ENCODE measurements at places on chromosomes 5 and 9.

- no peak for DNase-seq
Observed at GRCh38 chr5:39717176-39717897, 292.6 kb upstream of the DAB2 start.

- no peak for DNase-seq
Observed at GRCh38 chr5:4229414-4230292, 634.0 kb downstream of the IRX1 start.

DNA sequence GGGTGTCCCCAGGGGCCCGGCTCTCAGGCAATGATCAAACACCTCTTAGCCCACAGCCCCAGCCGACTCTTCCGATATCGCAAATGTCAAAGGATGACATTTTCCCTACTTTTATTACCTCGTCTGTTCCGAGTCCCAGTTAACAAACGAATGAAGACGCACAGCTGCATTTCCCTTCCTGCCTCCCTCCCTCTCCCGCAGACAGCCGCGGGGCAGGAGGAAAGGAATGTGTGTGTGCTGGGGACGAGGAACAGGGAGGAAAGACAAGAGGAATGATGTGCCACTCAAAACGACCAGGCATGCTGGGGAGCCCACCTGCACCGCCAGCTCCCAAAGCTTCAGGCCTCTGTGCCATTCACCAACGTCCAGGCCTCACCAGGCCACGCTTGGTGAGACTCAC is 125.9 kb upstream of the SARDH start:
- no peak for DNase-seq

DNA sequence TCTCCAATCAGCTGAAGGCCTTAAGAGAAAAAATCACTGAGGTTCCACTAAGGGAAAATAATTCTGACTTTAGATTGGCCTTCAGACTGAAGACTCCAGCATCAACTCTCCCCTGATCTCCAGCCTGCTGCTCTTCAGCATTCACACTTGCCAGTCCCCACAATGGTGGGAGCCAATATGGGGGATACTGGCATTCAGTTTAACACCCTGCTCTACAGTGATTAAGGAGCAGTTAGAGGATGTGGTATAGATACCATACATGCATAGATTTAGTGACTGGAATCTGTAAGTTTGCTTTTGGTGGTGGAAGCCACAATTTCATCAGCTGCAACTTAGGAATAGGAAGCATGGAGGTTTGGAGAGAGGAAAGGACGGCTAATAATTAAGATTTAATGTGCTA is 2017.7 kb upstream of the CDH6 start:
- no peak for DNase-seq

DNA sequence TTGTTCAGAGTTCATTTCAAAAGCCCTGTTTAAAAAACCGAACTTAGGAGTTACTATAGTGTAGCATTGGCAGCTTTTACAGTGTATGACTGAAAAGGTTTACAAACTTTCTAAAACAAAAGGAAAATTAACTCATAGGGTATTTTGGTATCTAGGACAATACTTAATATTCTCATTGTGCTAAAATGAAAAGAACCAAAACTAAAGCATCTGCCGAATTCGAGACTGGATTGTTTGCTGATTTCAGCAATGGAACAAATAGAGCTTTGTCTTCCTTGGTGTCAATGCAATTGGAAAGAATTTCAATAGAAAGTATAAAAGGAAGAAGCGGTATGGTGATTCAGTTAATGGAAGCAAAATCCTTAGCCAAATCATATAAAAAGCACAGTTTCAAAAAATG is 254.1 kb downstream of the SLF1 start:
- DNase-seq = no peak

DNA sequence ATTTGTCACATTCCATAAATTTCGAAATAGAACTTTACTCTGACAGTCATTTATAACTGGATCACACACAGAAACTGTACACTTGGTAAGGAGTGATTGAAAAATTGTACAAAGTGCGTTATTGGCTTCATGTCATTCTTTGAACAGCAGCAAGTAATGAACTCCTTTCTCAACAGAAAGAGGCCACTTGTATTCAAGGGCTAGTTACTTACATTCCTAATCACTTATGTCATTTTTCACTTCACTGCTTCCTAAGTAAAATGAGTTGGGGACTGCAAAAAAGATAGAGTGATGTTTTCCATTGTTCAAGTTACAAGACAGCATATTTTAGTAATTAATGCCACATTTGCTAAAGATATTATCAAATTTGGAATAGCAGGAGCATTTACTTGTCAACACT is 893.2 kb downstream of the DTWD2 start:
- DNase-seq = no peak

DNA sequence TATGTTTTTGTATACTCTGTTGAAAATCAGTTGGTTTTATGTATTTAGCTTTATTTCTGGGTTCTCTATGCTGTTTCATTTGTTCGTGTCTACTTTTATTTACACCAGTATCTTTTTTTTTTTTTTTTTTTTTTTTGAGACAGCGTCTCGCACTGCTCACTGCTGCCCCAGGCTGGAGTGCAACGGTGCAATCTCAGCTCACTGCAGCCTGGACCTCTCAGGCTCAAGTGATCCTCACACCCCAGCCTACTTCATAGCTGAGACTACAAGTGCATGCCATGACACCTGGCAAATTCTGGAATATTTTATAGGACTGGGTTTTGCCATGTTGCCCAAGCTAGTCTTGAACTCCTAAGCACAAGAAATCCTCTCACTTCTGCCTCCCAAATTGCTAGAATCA is 869.4 kb upstream of the CDH6 start:
- no peak for DNase-seq

GRCh38 chr9:89382026-89382986 is 64.0 kb downstream of the SECISBP2 start:
- DNase-seq = no peak

DNA sequence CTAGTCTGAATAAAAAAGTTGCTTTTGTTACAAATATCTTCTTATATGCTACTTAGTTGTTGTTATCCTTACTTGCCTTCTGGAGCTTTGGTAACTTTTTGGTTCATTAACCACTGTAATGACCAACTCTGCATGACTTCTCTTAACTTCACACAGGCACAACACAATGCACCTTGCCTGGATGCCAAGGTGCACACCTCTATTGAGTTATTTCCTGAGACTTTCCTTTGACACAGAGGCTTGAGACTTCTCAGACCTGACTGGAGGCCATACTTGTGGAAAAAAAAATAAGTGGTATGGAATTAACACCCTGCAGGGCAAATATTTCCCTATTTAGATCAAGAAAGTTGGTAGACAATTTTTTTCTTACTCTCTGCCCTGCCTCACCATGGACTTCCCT is 1925.6 kb downstream of the EFNA5 start:
- DNase-seq = no peak

DNA sequence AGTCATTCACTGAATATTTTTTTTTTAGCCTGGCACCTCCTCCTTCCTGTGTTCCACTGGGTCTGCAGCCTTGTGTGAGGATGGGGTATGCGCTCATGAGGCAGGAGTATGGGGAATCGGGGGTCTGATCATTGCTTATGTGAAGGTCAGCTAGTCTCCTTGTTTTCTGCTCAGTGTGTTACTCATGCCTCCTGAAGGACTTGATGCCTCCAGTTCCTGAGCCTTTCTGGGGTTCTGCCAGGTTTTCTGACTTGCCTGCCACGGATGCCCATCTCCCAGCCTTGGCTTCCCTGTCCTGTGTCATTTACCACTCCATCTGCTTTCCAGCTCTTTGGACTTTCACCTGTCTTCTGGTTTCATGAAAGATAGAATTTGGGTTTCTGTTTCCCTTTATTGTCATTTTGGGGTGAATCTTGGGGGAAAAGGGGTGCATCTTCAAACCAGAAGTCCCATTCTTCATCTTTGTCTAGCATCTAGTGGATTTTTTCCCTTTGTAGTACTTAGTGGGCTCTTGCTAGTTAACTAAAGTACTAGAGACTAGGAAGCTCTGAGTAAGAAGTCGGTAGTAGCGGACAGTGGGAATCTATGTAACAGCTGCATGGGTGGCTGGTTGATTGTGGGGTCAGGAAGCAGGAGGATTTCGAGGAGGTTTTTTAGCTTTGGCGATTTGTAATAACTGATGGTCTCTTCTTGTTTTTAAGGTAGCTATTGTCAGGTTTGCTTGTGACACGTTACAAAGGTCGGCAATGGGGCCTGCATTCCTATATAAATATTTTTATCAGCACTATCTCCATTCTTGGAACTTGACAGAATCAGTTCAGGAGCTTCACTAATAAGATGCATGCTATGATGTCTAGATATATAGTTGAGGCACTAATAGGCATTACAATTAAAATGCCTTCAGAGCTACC is 8.2 kb downstream of the OTULIN start:
- DNase-seq = no peak

DNA sequence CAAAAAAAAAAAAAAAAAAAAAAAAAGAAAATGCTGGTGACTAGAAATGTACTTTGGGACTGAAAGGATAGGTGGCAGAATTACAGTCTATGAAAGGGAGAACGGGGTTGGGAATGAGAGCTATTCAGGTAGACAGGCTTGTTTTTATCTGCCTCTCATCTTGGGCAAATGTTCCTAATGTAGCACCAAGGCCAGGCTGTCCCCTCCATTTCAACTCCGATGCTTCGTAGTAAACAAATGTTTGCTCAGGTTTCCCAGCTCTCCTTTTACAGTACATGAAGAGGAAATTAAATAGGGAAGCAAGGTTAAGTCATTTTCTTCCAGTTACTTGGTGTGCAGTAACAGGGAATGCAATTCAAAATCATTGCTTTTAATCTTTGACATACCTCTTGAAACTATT is 4.4 kb upstream of the BASP1 start:
- DNase-seq = no peak

DNA sequence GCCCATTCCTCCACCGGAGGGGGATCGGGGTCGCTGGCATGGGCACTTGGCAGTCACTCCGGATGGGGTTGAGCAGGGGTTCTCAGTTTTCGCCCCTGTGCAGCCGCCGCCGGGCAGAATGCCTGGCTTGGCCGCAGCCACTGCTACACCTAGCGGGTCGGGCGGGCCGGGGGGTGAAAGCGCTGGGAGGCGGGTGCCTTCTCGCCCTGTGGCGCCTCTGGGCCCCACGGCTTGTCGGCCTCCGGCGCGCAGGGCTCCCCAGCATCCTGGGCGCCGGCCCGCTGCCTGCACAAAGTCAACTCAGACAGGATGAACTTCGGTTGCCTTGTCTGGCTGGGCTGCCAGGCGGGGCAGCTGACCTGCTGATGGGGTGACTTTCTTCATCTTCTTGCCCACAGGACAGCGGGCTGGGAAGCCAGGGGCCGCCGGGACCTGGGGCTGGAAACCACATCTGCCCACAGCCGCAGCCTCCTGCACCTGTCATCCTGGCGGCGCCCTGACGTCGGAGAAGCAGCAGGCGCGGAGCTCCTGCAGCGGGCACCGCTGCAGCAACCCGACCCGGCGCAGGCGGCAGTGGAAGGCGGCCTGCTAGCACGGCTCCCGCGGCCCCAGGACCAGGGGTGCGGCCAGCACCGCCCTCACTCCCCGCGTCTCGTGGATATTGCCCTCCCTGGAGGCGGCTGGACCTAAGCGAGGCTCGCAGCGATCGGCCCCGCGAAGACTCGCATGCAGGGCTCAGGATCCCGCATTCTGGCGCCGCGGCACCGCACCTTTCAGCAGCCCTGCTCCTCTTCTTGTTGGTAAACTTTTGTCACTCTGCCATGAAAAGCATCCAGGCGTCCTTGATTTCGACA is 1.3 kb upstream of the ANKRD18A start:
- DNase-seq = peak; percentile 67

DNA sequence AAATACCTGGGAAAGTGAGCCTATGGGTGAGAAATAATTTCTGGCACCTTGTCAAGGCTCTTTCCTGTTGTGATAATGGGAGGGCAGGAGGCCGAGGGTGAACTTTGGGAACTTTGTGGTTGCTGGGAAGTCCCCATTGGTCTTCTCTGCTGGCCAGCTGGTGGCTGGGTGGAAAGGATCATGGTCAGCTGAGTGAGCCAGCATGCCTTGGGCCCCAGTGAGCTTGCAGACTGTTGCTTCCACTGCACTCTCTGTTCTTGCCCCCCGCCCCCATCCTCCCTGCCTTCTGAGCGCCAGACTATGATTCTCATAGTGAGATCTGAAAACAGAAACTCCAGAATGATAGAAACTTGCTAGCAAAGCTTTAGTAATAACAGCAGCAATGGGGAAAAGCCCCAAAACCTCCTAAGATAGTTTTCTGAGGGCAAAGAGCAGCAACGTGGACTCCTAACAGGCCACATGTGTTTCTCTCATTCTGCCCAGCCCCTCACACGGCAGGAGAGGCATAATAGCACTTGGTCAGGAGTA is 139.2 kb upstream of the SMARCA2 start:
- DNase-seq = peak; percentile 61

- no peak for DNase-seq
Observed at GRCh38 chr5:135069895-135070657, 36.0 kb upstream of the PITX1 start.

DNA sequence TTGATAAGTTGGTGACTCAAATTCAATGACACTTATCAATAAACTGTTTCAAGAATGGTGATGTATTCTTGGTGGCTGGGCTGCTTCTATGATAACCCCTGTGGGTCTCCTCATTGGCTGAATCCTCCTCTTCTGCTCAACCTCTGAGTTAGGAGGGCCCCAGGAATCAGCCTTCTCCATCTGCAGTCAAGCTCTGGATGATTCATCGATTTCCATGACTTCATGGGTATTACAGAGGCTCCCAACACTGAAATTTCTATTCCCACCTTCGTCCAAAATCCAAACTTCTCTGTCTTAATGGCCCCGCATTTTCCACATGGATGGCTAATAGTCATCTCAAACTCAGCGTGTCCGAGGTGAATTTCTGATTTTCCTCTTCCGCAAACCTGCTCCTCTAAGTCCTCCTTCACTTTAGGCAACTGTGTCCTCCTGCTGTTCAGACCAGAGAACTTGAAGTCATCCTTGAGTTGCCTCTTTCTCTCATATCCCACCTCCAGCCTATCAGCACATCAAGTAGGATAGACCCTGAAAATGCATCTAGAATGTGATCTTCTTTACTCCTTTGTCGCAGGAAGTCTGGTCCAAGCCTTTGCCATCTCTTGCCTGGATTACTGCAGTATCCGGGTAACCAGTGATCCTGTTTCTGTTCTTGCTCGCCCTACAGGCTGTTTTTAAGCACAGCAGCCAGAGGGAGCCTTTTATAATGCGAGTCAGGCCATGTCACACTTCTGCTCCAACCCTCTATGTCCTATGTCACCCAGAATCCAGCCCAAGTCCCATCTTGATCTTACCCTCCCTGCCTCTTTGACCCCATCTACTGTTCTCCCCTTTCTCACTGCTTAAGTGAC is 41.4 kb upstream of the IL7R start:
- peak; percentile 77 for DNase-seq

DNA sequence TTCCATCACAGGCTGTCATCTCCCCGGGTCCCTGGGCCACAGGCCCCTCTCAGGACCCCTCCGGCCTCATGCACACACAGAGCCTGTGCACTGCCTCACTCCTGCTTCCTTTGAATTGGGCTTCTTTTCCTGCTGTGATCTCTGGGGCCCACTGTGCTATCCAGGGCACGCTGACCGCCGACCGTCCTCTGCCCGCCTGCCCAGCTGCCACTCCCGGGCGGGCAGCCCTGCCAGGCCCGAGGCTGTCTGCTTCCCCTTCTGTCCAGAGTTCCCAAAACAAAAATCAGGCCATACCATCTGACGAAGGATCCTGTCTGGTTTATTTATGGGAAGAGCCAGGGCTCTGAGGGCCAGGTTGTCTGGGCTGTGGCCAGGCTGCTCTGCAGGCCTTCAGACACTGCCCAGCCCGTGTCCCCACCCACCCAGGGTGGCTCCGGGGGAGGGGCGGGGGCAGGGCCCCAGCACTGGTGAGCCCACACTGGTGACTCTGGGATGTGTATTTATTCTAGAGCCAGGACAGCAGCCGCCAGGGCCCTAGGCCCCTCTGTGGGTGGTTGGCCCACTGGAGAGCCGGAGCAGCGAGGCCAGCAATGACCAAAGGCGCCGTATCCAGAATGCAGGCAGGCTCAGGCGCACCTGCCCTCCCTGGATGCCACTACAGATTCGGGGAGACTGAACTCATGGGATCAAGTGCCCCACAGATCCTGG is 57.0 kb downstream of the ADAMTS2 start:
- DNase-seq = no peak

- DNase-seq = no peak
Observed at GRCh38 chr9:106869458-106869857, 6.5 kb downstream of the ZNF462 start.
